ENCODE measurements at places on chromosomes 2 and 18.

DNA sequence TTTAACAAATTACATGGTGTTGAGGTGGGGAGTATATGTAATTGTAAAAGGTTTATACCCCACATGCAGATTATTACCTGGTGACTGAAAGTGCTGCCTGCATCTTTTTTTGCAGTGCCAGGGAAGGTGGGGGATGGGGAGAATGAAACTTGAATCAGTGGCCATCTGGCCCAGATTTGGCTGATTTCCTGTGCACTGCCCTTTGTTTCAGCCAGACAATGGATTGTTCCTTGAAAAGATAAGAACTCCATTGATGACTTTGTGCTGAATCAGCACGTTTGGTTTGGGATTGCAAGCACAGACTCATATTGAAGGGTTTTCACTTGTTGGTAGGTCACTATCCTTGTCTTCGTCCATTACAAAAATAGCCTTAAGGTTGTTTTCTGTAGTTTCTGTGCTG, 20.9 kb downstream of the GREB1L start:
- DNase-seq, result no peak

GRCh38 chr2:236527159-236527630, 42.4 kb upstream of the ACKR3 start:
- no peak for DNase-seq

DNA sequence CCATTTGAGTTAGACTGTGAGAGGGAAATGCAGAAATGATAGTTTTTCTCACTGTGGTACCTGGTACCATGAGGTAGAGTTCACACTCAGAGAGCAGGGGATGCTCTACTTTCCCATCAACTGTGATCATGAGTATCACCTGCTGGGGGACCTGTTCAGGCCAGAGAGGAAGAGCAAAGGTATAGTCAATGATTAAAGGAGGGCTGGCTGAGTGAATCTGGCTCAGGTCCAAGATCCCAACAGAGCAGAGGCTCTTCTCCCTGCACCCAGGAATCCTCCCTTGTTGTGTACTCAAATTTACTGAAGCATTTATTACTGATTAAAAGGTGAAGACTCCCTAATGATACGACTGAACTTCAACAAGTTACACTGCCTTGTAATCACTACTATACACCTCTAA, 104.6 kb upstream of the CHRNA1 start:
- no peak for DNase-seq

DNA sequence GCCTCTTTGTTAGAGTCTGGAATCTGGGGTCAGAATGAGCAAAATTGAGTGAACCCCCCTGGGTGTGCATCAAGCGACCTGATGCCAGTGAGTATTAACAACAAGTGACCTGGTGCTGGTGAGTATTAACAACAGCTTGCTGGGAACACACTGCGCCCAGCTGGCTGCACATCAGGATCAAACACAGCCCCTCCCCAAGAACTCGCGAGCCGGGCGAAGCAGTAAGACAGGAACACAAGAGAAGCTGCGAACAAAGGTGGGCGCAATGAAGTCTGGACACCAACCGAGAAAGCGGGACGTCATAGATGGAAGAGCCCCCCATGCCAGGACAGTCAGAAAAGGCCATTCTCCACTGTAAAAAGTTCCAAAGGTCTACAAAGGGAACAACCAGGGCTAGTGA, 34.3 kb downstream of the CRACDL start:
- DNase-seq, result no peak

DNA sequence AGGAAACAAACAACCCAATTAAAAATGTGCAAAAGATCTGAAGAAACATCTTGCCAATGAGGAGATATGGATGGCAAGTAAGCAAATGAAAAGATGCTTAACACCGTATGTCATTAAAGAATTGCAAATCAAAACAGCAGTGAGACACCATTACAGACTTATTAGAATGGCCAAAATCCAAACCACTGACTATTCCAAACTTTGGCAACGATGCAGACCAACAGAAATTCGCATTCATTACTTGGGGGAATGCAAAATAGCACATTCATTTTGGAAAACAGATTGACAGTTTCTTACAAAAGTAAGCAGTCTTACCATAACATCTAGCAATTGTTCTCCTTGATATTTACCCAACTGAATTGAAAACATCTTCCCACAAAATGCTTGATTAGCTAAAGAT, 1118.7 kb downstream of the SUCLG1 start:
- DNase-seq, result no peak
